T-helper 2 cell (primary cell): ENCODE measurements at places on chromosomes 6 and 20.

- no peak for DNase-seq
These were observed 30.1 kb upstream of the SCP2D1 start for GRCh38 chr20:18783385-18783959.

DNA sequence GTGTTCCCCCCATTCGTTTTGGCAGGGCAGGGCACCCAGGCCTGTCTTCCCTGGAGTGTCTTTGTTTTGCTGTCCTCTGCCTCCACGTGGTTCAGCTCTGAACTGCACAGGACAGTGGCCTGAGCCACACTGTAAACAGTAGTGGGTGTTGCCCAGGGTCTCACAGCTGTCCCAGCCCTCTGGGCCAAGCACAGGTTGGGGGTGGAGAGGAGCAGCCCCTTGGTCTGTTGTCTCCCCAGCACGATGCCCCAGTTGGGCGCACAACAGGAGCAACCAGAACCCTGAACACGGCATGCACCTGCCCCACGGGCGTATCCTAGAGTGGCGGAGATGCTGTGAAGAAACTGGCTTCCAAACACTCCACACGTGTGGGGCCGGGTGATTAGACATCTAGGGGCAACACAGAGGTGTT, 14.4 kb downstream of the CCDC167 start:
- no peak for DNase-seq

DNA sequence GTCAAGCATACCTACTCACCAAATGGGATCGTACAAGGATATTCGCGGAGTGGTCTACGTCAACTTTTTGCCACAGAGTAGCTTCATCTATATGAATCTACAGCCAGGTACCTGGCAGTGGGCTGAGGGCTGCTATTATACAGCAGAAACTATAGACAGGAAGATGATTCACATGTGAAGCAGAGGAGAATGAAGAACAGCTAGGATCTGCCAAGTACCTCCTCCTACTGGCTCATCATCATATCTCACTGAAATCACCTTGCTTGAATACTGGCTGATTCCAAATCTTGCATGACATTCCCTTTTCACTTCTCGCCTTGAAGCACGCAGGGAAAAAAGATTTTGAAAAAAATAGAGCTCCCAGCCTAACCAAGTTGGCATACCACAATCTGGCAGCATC, 488.7 kb upstream of the NRSN1 start:
- no peak for DNase-seq

DNA sequence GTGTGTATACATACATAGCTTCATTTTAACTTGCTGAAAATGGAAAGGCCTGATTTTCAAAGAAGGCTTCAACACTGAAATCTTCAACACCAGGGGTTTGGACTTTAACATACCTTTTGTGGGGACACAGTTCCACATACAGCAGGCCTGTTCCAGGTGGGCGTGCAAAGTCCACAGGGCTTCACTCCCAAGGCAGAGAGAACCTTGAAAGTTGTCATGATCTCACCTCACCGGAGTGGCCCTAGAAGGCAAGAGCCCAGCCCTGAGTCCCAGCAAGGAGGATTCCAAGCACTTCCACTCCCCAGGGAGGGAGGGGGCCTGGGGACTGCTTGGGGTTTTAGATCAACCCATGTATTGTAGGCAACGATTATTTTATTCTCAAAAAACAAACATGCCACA, 47.2 kb downstream of the TMEM242 start:
- no peak for DNase-seq

GRCh38 chr20:12963416-12963815, 45.4 kb upstream of the SPTLC3 start:
- no peak for DNase-seq

- DNase-seq, result peak; percentile 97
These were observed 59.9 kb upstream of the HBS1L start for GRCh38 chr6:135114355-135115145.

DNA sequence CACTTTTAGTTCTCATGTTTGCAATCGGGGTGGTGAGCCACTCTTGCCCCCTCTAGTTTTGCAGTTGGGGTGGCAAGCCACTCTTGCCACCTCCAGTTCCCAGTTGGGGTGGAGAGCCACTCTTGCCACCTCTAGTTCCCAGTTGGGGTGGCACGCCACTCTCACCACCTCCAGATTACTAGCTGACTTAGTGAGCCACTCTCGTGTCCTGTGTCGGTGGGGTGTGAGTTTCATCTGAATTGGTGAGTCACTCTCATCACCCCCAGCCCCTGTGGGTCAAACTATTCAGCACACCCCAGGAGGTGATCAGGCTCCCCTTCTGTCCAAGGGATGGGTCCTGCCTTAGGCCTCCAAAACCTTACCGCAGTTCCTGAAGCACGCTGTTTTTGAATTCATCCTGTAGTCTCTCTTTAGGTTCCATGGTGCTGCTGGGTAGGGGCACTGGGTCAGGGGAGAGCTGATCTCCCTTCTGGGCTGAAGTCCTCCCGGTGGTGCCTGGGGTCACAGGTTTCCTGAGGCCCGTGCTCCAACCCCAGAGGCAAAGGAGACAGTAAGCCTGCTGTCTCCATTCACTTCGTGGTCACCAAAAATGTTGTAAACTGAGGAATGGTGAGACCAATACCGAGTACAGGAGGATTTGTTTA, 224.2 kb upstream of the SYNCRIP start:
- DNase-seq, result no peak

GRCh38 chr6:107318100-107318736, 141.1 kb downstream of the PDSS2 start:
- no peak for DNase-seq

DNA sequence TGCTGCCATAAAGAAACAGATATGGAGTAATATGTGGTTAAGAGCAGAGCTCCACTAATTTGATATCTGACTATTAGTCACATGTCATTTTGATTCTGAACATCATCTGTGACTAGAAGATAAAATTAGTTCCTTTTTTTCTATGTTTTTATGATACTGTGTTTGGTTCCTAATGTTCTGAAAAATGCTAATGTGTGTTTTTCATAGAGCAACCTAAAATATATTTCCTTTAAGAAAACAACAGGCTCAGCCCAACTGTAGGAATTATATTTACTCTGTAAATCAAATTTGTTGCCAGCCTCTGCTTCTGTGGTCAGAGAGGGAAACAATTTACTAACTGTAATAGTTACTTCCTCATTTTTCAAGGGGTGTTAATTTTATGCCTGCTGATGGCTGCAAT, 33.3 kb upstream of the TXLNB start:
- DNase-seq, result no peak

GRCh38 chr6:80667006-80667405, 560.5 kb downstream of the BCKDHB start:
- no peak for DNase-seq
